ENCODE measurements at places on chromosomes 5 and 9. TPM values are rescaled to one million over a fixed set of nuclear protein-coding genes. Genes with fewer than 3 reads are reported as not detected.

TLR4 gene
- 0.11 TPM for total RNA-seq

GRCh38 chr9:114285166-114285867 lies 37.6 kb upstream of the ORM1 start:
- DNase-seq, result peak; percentile 95

FAM169A gene
- total RNA-seq, result 26.8 TPM

ZMYND19 gene
- total RNA-seq, result 55.7 TPM

CYSRT1 gene
- not detected for total RNA-seq

TAF11L4 gene
- total RNA-seq, result not detected

C9orf50 gene
- not detected for total RNA-seq

Measured in Daoy (cell line).